NT2/D1 (cell line): ENCODE measurements at places on chromosomes 3 and 15.

- DNase-seq = no peak
Observed at GRCh38 chr15:83092309-83092976, 15.0 kb upstream of the TM6SF1 start.

- no peak for DNase-seq
Observed at GRCh38 chr3:136351905-136352304, 101.8 kb downstream of the PCCB start.

DNA sequence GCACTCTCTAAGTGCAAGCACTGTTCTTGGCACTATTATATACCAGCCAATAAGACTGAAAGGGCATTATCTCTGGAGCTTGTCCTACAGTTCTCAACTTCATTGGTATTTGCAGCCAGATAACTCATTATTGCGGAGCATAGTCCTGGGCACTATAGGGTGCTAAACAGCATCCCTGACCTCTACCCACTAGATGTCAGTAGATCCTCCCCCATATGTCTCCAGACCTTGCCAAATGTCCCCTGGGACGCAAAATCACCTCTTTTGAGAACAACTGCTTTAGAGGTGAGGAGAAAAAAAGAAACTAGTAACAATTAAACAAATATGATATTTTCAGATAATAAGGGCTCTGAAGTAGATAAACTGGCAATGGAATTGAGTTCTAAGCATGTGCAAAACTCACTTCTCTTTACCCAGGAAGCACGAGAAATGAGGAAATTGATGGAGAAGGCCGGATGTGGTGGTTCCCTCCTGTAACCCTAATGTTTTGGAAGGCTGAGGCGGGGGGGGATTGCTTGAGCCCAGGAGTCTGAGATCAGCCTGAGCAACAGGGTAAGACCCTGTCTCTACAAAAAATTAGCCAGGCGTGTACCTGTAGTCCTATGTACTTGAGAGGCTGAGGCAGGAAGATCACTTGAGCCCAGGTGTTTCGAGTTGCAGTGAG, 61.4 kb downstream of the FRMD4B start:
- peak; percentile 23 for DNase-seq

- DNase-seq = no peak
Observed at GRCh38 chr3:185825639-185826481, 1.0 kb upstream of the IGF2BP2 start.

DNA sequence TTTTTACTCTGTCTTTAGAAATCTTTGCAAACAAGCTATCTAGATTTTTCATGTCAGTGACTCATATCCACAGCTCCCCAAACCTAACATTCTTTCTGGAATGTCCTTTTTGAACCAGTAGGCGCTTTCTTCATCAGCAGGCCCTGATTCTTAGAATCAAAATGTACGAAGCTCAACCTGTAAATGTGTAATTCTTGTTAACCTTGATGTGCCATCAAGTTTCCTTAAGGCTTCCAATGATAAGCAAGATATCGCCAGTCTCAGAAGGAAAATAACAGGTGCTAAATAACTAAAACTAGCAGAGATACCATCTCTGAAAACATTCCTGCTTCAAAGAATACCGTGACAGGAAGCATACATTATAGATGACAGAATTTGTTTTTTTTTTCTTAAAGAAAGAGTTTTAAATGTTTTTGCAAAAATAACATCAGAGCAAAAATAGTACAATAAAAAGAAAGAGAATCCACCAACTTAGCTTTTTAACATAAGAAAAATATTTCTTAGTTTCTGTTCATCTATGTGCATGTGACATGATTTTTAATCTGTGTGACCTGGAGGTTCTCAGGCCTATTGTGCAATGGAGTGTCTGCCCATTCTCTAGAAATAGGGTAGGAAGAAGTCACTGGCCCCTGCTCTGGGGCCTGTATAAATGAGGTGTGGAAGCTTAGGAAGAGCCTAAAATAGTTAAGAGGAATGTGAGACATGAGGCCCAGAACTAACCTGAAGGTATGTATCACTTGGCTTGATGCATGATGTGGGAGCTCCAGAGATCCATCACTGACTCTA, 14.7 kb upstream of the SECISBP2L start:
- no peak for DNase-seq

- DNase-seq = peak; percentile 93
Observed at GRCh38 chr3:56467108-56467507, 1.2 kb downstream of the ERC2 start.

GRCh38 chr3:64437131-64437530, 211.9 kb upstream of the PRICKLE2 start:
- DNase-seq = no peak

GRCh38 chr3:110184536-110184935, 847.2 kb upstream of the DPPA4 start:
- no peak for DNase-seq

- DNase-seq = no peak
Observed at GRCh38 chr3:89245612-89246011, 138.2 kb downstream of the EPHA3 start.

DNA sequence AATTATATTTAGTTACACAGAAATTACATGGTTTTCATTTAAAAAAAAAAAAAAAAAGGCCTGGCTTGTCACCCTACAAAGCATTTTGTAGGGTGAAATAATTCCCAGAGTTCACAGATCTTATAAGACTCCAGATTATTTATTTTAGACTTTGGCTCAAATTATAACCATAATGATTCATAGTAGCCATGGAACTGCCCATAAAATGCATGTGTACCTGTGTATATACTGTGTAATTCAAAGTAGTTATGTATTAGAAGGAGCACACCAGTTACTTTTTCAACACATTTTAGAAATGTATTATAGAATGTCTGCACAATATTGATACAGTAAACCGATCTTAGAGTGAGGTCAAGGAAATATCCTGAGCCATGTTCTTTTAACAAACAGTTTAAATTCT, 975.6 kb downstream of the GBE1 start:
- DNase-seq = no peak

- no peak for DNase-seq
Observed at GRCh38 chr3:9703240-9703639, 393 bp upstream of the CPNE9 start.

DNA sequence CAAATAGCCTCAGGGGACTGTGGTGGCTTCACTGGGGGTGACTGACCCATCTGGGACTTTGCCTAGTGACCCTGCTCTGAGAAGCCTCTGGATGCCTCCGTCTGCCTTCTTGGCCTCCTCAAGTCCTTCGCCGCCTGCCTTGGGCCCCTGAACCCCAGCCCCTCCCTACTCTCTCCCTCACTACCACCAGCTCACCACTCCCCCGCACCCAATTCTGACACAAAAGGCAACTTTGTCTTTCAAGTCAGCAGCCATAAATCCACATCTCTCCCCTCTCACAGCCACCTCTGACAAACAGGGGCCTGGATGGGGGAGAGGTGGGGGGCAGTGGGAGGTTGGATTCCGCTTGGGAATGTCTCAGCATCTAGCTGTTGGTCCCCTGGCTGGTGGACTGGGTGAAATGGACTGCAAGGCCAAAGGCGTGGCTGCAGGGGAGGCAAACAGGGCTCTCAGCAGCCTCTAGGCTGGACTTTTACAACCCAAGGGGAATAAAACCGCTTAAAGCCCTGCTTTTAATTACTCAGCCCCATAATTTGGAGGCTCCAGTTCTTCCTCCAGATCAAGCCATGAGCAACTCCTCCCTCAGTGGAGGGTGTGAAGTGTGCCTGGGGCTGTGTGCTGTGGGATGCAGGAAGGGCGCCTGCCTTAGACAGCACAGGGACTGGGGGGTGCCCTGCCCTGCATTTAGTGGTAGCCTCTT, 33.4 kb downstream of the IGDCC3 start:
- no peak for DNase-seq

DNA sequence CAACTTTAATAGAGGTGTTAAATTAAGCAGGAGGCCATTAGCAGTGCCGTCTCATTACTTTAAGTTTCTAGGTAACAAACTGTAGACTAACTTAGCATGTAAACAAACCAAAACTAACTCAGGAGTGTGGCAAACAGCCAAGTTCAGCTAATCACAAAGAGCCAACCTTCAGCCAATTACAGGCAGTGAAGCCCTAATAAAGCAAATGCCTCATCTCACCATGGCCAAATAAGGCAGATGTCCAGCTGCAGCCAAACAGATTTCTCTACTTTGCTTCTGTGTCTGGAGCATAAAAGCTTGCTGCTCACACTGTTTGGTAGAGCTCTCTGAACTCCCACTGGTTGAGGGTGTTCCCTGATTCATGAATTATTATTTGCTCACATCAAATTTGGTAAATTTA, 835.4 kb upstream of the GBE1 start:
- DNase-seq = no peak

- DNase-seq = no peak
Observed at GRCh38 chr3:193378706-193379105, at the start of gene ATP13A5. ATP13A5 (minus strand) TSS chr3:193378753; CDS start chr3:193378725, 28 bp downstream.

GRCh38 chr3:68239542-68239941, 585.1 kb upstream of the SUCLG2 start:
- DNase-seq = no peak

DNA sequence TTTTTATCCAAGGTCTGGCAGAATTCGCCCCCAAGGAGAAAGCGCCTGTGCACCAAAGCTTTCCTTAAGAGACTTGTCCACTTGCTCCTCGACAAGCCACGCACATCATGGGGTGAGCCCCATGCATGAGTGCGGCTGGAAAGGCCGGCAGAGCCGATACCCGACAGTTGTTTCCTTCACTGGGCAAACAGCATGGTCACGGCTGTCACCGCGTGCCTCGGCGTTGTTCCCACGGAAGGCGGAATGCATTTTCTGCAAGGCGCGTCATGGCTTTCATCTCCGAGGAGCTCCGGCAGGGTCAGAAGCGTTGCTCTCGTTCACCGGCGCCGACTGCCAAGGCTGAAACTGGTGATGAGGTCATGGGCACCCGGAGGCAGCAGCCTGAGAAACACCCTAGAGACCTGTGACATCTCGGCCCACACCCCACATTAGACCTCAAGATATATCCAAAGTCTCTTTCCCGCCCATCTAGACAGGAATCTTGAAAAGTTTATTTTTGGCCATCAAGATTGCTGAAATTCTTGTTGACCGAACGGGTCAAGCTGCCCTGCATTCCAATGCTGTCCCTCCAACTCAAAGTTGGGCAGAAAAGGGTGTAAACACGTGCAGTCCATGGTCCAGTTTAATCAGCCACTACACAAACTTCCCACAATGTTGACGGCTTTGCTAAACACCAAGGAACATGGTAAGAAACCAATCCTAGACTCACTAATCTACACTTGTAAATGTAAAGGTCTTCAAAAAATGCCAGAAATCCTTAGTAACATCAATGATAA, 604 bp upstream of the TJP1 start:
- peak; percentile 5 for DNase-seq

DNA sequence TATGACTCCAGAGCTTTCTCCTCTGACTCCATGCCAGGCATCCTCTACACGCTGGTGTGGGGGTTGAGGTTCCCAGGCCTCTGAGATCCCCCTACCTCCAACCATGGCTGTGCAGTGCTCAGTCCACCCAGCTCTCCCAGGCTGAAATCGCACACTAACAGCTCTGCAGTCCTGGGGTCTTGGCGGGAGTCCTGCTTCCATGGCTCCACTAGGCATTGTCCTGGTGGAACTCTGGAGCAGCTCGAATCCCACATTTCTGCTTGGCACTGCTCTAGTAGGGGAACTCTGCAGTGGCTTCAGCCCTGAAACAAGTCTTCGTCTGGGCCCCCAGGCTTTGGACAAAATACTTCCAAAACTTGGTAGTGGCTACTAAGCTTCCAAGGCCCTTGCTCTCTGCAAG, 50.7 kb downstream of the ROPN1B start:
- no peak for DNase-seq

- DNase-seq = no peak
Observed at GRCh38 chr3:156792945-156793344, 33.2 kb upstream of the LEKR1 start.
